ENCODE measurements at places on chromosomes 13 and 19.

- no peak for DNase-seq
These were observed 10.7 kb downstream of the RFX2 start for GRCh38 chr19:6099599-6099998.

DNA sequence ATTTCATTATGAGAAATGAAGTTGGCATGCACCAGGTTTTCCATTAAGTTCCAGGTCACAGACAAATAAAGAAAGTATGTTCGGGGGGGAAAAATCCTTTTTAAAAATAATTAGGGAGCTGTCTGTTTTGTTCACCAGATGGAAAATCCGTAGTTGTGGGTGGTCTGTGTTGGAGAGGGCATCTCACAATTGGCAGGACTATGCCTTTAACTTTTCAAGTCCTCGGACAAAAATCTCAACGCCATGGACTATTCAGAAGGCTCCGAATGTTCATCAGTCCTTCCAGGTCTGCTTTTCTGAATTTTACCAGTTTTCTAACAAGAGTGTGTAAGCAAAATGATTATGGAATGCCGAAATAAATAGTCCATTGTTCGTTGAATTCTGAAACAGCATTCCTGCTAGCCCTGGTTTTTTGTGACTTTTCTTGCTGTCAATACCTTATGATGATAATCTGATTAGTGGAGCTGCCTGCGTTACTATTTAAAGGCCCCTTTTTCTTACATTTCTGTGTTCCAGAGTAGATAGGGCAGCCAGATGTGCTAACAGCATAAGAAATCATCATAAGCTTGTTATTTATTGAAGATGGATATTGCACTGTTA, 146.9 kb downstream of the TM9SF2 start:
- no peak for DNase-seq

GRCh38 chr13:33756929-33757328, 61.0 kb upstream of the RFC3 start:
- DNase-seq, result no peak

- DNase-seq, result no peak
These were observed 149.2 kb downstream of the COL4A1 start for GRCh38 chr13:110157718-110158117.

- DNase-seq, result no peak
These were observed 200 bp downstream of the MLLT1 start for GRCh38 chr19:6279620-6279930.

- no peak for DNase-seq
These were observed 236.2 kb upstream of the HTR2A start for GRCh38 chr13:47133011-47133445.

GRCh38 chr13:46578590-46578975, 25.6 kb downstream of the LRCH1 start:
- DNase-seq, result peak; percentile 81

- no peak for DNase-seq
These were observed 61.4 kb upstream of the URI1 start for GRCh38 chr19:29880498-29881081.

GRCh38 chr13:30410705-30411125, 11.6 kb upstream of the UBE2L5 start:
- DNase-seq, result no peak

GRCh38 chr19:20167651-20168122, 673 bp downstream of the ZNF486 start:
- DNase-seq, result peak; percentile 2

DNA sequence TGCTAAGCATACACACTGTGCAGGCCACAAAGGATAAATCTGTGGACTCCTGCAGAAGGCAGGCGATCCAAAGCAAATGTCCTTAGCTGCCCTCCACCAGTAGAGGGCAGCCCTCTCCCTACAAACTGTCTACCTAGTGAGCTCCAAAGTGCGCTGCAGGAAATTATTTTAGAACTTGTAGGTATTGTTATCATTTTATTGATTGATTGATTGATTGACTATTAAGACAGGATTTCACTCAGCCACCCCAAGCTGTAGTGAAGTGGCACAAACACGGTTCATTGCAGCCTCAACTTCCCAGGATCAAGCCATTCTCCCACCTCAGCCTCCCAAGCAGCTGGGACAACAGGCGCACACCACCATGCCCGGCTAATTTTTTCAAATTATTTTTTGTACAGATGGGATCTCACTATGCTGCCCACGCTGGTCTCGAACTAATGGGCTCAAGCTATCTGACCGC, 37.3 kb downstream of the RNF6 start:
- DNase-seq, result peak; percentile 72

- DNase-seq, result peak; percentile 6
These were observed 141.0 kb downstream of the RAP2A start for GRCh38 chr13:97574926-97575325.

DNA sequence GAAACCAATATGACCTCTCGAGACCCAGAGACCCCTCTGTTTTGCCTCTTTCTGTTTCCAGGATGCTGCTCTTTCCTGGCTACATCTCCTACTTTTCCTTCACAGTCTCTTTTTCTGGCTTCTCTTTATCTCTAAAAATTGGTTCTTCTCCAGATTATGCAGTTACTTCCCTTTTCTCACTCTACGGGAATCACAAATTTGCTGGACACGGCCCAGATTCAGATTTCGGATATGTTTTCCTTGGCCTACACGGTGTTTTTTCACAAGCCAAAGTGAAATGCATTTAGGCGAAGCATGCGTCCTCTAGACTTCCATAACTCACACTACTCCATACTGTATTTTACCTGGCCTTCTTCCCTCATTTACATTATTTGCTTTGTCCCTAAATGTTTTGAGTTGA, 214.7 kb upstream of the MIR17HG start:
- no peak for DNase-seq

GRCh38 chr13:49683489-49683888, 7.8 kb downstream of the EBPL start:
- no peak for DNase-seq

DNA sequence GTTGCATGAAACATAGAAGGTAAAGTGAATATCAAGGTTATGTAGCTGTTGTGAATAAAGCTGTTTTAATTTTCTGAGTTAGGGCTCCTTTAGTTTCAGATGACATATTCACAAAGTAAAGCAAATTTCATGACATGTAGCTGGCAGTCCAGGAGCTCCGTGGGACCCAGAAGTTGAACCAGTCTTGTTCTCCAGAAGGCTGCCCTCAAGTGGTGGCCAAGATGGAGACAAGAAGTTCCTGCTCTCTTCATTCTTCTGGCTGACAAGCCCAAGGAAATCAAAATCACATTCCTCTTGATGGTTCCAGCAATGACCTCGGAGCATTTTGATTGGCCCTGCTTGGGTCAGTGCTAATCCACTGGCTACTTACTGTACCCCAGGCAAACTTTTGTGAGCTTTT, 128.7 kb downstream of the LIG4 start:
- no peak for DNase-seq

- DNase-seq, result no peak
These were observed 1.9 kb downstream of the NFKBID start for GRCh38 chr19:35898499-35898809.

- no peak for DNase-seq
These were observed 28.3 kb downstream of the EFNA2 start for GRCh38 chr19:1313695-1314613.

GRCh38 chr19:34985249-34986022, 14.7 kb upstream of the GRAMD1A start:
- peak; percentile 66 for DNase-seq

GRCh38 chr13:58452123-58452623, 820.6 kb downstream of the PCDH17 start:
- DNase-seq, result no peak

- DNase-seq, result no peak
These were observed 28.6 kb upstream of the CYP2B6 start for GRCh38 chr19:40962460-40962961.

GRCh38 chr13:45728759-45729158, 26.6 kb downstream of the CBY2 start:
- DNase-seq, result peak; percentile 4

GRCh38 chr19:1017115-1017905, 3.6 kb downstream of the TMEM259 start:
- no peak for DNase-seq

DNA sequence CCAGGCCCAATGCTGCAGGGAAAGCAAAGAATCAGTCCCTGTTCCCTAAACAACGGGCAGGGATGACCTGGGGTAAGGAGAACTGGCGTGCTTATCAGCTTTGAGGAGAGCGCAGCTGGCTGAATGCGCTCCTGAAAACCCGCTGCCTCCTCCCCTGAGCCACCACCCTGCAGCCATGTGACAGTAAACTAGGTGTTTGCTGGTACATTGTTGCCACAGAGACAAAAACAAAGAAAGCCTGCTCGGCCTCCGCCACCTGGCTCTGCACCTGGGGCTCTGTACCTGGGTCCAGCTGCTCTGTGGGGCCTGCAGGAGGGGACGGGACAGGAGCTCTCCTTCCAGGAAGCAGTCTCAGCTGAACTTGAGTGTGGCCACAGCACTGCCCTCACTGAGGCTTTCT, 21.8 kb downstream of the MCF2L start:
- no peak for DNase-seq

DNA sequence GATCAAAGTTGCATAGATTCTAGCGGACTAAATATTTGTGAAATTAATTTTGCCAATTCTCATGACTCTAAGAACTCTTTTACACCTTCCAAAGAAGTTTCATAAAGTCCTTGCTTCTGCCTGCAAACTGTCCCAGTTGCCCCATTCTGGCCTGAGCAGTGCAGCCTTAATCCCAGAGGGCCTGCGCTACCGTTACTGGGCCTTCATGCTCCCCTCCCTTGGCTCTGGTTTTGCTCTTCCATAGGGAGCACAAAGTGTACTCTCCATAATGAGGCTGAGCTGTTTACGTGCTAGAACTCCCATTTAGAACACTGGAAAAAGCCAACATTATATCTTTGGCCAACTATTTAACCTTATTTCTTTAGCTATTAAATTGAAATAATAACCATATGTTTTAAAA, 2.1 kb downstream of the MTIF3 start:
- DNase-seq, result no peak

GRCh38 chr13:30711375-30711774, 24.0 kb upstream of the ALOX5AP start:
- peak; percentile 77 for DNase-seq

DNA sequence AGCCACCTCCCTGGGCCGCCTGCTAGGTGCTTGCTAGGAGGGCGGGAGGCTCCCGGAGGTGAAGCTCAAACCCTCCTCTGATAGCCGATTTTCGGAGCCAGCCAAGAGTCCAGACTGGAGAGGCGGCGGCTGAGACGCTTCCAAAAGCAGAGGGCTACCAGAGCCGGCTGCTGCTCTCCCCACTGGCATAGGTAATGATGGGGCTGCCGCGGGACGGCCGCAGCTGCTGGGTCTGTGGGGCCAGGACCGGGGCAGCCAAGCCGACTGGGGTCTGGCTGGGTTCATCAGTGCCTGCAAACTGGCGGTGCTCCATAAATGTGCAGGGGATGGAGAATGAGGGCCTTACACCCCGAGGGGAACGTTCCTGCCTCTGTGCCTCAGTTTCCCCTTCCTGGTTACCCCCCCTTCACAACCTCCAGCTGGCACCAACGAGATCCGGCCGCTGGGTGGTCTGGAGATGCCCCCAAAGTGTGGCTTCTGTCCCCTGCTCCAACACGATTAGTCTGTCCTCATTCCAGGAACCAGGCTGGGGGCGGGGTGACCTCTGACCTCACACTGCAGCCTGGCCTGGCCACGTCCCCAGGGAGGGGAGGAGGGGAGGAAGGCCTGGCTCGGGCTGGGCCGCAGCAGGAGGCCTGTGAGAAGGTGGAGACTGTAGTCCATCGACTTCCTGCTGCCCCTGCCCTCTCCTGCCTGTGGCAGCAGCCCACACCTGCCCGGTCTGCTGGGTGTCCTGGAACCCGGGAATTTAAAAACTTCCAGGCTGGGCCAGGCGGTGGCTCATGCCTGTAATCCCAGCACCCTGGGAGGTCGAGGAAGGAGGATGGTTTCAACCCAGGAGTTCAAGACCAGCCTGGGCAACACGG, 3.8 kb upstream of the WDR18 start:
- DNase-seq, result peak; percentile 17

GRCh38 chr13:31064636-31065035, 97.1 kb downstream of the HSPH1 start:
- DNase-seq, result no peak

- DNase-seq, result no peak
These were observed 186.7 kb downstream of the COL4A1 start for GRCh38 chr13:110119935-110120905.

- DNase-seq, result peak; percentile 9
These were observed 286.3 kb downstream of the POU4F1 start for GRCh38 chr13:78317030-78317429.
